ENCODE measurements at places on chromosomes 5 and 9.

DNA sequence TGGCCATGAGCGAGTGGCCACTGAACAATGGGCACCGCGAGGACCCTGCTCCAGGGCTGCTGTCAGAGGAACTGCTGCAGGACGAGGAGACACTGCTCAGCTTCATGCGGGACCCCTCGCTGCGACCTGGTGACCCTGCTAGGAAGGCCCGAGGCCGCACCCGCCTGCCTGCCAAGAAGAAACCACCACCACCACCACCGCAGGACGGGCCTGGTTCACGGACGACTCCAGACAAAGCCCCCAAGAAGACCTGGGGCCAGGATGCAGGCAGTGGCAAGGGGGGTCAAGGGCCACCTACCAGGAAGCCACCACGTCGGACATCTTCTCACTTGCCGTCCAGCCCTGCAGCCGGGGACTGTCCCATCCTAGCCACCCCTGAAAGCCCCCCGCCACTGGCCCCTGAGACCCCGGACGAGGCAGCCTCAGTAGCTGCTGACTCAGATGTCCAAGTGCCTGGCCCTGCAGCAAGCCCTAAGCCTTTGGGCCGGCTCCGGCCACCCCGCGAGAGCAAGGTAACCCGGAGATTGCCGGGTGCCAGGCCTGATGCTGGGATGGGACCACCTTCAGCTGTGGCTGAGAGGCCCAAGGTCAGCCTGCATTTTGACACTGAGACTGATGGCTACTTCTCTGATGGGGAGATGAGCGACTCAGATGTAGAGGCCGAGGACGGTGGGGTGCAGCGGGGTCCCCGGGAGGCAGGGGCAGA lies 53.3 kb downstream of the JADE2 start:
- DNase-seq, result no peak

GRCh38 chr5:15515229-15515628 lies 15.2 kb downstream of the FBXL7 start:
- DNase-seq, result no peak

DNA sequence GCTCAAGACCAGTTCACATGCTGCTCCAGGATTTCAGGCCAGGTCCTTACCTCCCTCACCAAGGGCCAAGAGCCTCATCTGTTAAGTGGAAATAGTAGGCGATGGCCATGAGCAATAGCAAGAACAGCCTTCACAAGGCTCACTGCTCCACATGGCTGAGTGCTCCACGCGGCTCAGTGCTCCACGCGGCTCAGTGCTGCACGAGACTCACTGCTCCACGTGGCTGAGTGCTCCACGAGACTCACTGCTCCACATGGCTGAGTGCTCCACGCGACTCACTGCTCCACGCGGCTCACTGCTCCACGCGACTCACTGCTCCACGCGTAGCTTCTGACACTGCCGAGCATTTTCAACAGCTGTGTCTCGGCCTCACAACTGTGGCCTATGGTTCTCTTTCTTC lies 36.4 kb upstream of the ADAMTS2 start:
- DNase-seq, result no peak

DNA sequence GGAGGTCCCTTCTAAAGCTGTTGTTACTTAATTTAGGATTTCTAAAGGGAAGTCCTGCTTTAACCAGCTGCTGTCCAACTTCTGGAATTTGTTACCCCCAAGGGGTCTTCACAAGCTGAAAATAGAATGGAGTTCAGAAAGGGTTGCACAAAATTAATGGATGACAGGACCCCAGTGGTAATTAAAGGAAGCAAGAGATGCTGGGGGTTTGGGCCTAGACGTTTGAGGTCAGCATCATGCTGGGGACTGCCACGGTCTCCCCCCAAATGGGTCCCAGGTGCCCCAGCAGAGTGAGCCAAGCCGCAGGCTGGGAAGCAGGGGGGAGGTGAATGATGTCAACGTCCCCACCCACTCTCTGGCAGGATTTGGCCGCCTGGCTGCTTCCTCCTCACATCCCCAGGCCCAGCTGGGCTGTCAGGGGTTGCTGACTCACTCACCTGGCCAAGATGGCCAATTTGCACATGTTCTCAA lies 97.5 kb upstream of the ARAP3 start:
- no peak for DNase-seq

DNA sequence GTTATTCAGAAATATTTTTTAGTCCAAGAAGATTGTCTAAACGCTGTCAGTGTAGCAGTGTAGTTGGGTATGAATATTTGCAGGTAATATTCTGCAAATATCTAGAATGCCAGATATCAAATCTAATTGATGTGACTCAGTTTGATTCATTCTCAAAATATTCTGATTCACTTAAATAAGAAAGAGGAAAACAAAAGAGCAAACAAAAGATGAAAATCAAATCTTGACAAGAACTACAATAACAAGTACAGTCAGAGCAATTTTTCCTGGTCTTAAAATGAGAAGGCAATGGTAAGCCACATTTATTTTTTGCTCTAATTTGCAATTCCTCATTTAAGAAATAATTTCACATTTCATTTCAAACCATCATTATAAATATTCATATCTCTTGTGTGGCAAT lies 36.0 kb downstream of the MRPS30 start:
- no peak for DNase-seq

- no peak for DNase-seq
Observed at GRCh38 chr9:4371108-4371507, 71.2 kb upstream of the GLIS3 start.

DNA sequence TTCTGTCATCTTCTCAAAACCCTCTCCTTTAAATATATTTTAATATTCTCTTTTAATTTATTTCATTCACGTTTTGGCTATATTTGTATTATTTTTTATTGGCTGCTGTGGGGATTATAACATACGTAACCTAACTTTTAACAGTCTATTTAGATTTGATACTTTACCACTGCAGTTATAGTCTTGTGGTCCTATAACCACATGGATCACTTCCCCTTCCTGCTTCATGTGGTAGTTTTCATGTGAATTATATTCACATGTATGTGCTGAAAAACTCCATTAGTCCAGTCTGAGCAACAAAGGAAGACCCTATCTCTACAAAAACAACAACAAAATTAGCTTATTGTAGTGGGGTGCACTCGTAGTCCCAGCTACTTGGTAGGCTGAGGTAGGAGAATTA lies 34.3 kb downstream of the CENPP start:
- no peak for DNase-seq

- DNase-seq, result no peak
Observed at GRCh38 chr5:42005561-42006153, 80.6 kb downstream of the FBXO4 start.

DNA sequence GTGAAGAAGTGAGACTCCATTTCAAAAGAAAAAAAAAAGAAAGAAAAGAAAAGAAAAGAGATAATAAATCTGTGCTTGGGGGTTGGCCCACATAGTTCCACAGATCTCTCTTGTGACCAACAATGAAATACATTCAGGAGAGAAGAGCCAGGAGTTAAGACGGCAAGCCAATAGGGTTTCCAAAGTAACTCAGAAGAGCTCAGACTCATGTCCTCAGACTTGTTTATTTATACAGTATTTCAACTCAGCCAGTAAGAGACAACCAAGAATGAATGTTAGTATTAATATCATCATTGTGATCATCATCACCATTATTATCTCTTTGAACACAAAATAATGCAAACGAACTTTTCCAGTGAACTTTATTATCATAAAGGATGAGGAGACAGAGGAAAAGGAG lies 140.2 kb downstream of the GLIS3 start:
- no peak for DNase-seq

DNA sequence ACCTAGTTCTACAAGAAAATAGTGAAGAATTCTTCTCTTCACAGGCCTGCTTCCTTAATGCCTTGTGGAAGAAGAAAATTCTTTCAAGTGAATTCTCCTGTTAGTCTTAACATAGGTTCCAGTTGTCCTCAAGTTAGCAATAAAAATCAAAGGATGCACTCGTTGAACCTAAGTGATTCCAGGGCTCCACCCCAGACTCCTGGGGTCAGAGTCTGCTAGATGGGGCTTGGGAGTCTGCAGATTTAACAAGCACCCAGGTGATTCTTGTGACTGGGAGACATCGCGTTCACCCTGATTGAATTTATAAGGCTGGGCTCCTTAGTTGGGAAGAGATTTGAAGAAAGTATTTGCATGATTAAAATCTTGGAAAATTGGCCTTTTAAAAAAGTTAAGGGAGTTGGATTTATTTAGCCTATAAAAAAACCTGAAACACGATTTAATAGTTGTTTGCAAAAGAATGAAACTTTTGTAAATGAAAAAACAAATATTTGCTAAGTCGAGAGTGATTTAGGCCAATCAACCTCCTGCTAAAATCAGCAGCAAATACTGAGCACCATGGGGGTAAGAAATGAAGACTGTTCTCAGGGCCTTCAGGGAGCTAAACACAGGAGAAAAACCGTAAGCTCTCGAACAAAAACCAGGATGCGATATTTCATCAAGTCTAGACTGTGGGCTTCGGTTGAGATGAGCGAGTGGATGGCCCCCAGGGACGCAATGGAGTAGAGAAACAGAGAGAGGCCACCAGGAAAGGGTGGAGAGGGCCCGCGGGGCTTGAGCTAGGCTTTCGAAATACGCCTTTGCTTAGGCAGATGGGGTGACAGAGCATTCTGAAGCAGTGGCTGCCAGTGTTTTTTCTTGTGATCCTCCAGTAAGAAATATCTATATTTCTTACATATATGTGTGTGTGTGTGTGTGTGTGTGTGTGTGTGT lies 86.9 kb upstream of the TTC23L start:
- DNase-seq, result no peak

GRCh38 chr9:102225841-102226441 lies 487.5 kb upstream of the GRIN3A start:
- DNase-seq, result no peak

DNA sequence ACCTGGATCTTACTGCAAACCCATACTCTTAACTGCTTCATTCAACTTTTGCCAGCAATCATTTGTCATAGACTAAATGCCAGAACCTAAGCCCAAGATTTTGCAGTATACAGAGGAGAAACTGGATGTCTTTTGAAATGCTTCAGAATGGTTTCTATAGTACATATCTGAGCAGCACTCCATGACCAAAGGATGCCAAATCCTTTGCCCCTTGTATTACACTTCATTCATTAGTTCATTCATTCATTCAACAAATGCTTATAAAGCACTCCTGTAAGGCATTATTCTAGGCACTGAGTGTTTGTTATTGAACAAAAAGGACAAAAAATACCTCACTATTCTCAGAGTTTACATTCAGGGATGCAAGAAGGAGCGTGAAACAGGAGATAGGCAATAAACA lies 119.9 kb downstream of the SLC1A3 start:
- DNase-seq, result no peak

DNA sequence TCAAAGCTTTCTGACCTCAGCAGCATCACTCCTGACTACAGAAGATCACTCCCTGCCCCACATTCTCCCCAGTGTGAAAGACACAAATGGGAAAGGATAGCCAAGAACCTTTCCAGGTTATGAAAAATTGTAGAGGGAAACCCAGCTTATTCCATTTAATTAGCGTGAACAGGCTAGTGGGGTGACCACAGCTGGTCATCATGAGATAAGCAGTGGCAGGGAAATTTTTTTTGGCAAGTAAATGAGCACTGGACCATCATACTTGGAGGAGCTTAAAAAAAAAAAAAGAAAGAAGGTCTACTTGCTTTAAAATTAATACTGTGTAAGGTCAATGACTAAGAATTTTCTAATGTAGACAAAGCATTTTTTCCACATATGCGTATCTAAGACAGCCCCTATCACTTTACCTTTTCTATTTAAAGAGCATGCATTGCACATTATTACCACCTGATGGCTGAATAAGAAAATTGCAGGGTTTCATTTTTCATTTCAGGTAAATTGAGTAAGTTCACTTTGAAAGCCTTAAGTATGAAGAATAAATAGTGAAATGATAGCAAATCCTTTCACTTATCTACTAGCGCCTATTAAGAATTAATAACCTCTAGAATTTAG lies 123.6 kb downstream of the ELAVL2 start:
- DNase-seq, result no peak

GRCh38 chr5:166382031-166382430 lies 1909.4 kb upstream of the WWC1 start:
- DNase-seq, result no peak

DNA sequence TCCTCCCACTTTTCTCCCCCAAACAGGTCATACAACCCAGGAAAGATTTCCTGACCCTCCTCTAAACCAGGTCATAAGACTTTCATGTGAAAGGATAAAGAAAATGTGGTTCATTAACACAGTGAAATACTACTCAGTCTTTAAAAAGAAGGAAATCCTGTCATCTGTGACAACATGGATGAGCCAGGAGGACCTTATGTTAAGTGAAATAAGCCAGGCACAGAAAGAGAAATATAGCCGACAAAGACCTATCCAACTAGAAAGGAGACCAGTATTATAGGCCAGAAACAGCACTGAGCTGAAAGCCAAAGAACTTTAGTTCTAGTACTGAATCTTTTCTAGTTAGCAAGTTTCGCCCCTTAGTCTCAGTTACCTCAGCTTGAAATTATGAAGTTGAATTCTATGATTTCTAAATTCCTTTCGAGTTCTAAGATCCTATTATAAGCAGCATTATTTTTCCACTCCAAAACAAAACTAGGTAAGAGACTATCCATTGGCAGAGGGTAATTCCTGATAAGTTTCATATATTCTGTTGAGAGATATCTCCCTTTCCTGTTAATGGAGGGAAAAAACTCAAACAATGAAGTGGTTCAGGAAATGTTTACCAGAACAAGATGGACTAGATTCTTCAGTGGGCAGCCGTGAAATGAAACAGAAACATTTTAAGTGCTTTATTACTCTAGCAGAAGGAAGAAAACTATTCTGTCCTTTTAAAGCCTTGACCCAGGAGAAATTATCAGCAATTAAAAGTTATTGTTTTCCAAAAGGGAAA lies 42.5 kb downstream of the GNA14 start:
- no peak for DNase-seq

- DNase-seq, result no peak
Observed at GRCh38 chr9:125176636-125177035, 13.0 kb downstream of the PPP6C start.

DNA sequence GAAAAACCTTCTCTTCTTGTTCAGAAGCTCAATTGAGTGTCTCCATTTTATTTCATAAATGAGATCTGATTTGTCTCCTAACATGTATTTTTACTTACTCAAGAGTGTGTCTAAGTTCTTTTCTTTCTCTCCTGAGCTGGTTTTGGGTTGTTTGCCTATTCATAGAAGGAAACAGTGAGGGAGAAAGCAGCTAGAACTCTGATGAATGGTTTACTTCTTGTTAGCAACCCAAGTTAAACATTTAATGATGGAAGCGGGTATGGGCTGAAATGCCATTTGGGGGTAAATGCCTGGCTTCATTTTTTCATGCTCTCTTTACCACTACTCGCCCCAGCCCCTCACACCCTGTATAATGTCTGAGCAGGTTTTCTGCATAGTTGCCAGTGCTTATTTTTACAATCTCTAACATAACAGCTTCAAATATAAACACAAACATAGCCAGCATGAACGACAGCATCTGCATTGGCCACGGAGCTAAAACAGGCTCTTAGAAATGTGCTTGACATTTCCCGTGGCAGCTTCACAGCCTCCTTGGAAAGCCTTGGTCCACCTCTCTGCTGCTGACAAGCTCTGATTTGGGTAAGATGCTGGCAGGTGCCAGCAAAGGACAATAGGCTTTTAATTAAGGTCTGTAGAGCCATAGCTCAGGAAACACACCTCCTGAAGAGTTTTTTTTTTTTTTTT lies 321.1 kb downstream of the ARHGEF28 start:
- no peak for DNase-seq

GRCh38 chr9:11713077-11713476 lies 980.1 kb upstream of the TYRP1 start:
- no peak for DNase-seq
